ENCODE measurements at places on chromosomes 4 and X.

GRCh38 chrX:41352329-41352838 is 18.4 kb downstream of the DDX3X start:
- H3K4me1 ChIP-seq = peaks cover 2% of the 10 kb centered on the region
- no peak overlapping the region for H3K4me3 ChIP-seq
- H3K27ac ChIP-seq = no peak overlapping the region
- H3K36me3 ChIP-seq = no peaks in the 10 kb centered on the region

- peaks cover 4% of the 10 kb centered on the region for H3K36me3 ChIP-seq
- peak within 1 kb of the TSS; percentile 81 for H3K4me3 ChIP-seq
- H3K4me1 ChIP-seq = peaks cover 3% of the 10 kb centered on the region
- H3K27ac ChIP-seq = peak within 1 kb of the TSS; percentile 6
- H3K27me3 ChIP-seq = peaks cover 3% of the 10 kb centered on the region
These were observed at the start of gene TRPC3 for GRCh38 chr4:121951521-121952110. Gene TRPC3 (minus strand): TSS chr4:121952060. CDS start chr4:121951680, 380 bp downstream.

DNA sequence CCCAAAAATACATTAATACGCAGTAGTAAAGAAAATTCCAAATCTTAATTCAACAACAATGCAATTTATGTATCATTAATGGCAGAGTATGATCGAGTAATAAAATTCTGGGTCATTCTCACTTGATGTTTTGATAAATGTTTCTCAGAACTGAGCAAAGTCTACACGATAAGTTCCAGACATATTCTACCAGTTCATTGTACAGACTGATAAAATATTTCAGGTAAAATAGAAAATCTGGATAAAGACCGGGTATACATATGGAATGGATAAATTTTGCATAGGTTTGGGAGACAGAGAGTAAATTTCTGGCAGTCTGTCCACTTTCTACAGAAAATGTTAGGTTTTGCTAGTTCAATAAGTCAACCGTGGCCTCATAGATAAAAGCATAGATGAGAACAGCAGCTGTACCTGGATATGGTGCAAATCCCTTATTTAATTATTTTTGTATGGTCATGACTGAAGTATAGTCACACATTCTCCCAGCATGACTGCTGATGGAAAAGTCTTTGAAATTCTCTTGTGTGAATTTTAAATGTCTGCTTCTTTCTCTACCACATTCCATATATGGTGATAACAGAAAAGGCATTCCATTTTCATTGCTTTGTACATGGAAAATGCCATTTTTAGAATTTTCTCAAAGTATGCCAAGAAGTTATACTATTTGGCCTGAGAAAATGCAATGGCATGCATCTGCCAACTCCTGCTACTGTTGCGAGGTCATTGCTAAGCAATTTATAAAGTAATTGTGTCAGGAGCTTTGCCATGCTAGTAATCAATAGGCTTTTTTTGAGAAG is 301.9 kb upstream of the ARSJ start:
- DNase-seq = no peak
- H3K4me3 ChIP-seq = no peak overlapping the region
- H3K36me3 ChIP-seq = no peaks in the 10 kb centered on the region
- no peak overlapping the region for H3K27ac ChIP-seq
- H3K27me3 ChIP-seq = peaks cover 1% of the 10 kb centered on the region

GRCh38 chr4:28966982-28967381 is 1753.2 kb upstream of the PCDH7 start:
- H3K27ac ChIP-seq = no peak overlapping the region
- H3K4me1 ChIP-seq = no peaks in the 10 kb centered on the region
- no peak for DNase-seq
- no peak overlapping the region for H3K4me3 ChIP-seq
- H3K36me3 ChIP-seq = no peaks in the 10 kb centered on the region

GRCh38 chrX:11450354-11450753 is 157.1 kb downstream of the AMELX start:
- DNase-seq = no peak
- no peaks in the 10 kb centered on the region for H3K36me3 ChIP-seq
- no peak overlapping the region for H3K4me3 ChIP-seq
- H3K27ac ChIP-seq = no peak overlapping the region
- no peaks in the 10 kb centered on the region for H3K4me1 ChIP-seq
- no peaks in the 10 kb centered on the region for H3K27me3 ChIP-seq

- no peaks in the 10 kb centered on the region for H3K4me1 ChIP-seq
- H3K27ac ChIP-seq = no peak overlapping the region
- H3K4me3 ChIP-seq = no peak overlapping the region
- no peaks in the 10 kb centered on the region for H3K27me3 ChIP-seq
- peaks cover 11% of the 10 kb centered on the region for H3K36me3 ChIP-seq
These were observed 75.5 kb downstream of the NYX start for GRCh38 chrX:41522671-41523070.

GRCh38 chr4:37994569-37994968 is 34.4 kb downstream of the PTTG2 start:
- DNase-seq = no peak
- H3K36me3 ChIP-seq = no peaks in the 10 kb centered on the region
- H3K4me1 ChIP-seq = peaks cover 6% of the 10 kb centered on the region
- H3K4me3 ChIP-seq = no peak overlapping the region

DNA sequence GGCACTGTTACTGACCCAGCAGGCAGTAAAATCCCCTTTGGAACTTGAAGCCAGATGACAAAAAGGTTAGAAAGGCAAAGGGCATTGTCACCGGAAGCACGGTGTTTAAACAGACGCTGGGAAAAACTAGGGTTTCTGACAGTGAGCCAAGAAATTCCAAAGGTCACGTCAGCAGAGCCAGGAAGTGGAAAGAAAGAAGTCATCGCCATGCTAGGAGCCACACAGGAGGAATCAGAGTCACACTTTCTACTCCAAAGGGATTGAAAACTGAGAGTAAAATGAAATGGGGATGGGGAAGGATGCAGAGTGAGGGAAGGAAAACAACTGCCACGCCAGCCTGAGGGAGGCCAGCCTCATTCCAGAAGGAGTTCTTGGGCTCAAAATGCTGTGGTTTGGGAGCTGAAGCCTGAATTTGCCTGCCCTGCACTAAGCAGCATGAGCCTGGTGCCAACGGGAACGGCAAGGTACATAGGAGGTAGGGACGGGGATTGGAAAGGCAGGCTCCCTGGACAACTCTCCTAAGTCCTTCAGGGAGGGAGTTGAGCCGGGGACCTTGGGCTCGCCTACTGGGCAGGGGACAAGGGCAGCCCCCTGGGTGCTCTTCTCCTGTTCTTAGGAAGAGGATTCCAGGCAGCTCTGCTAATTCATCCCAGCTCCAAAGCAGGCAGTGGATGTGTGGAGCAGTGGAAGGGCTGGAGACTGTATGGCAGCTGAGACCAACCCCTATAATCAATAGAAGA is 66.8 kb downstream of the SOWAHB start:
- H3K4me3 ChIP-seq = peak overlapping the region; percentile 49
- peaks cover 1% of the 10 kb centered on the region for H3K27me3 ChIP-seq
- peaks cover 4% of the 10 kb centered on the region for H3K36me3 ChIP-seq
- peak; percentile 7 for DNase-seq
- peak overlapping the region; percentile 92 for H3K27ac ChIP-seq

- DNase-seq = no peak
- H3K27me3 ChIP-seq = peaks cover 1% of the 10 kb centered on the region
- peaks cover under 1% of the 10 kb centered on the region for H3K36me3 ChIP-seq
- peaks cover 41% of the 10 kb centered on the region for H3K4me1 ChIP-seq
- H3K4me3 ChIP-seq = peak overlapping the region; percentile 14
- H3K27ac ChIP-seq = peak overlapping the region; percentile 62
These were observed 4.6 kb downstream of the RAB33B start for GRCh38 chr4:139458543-139458942.

- no peak overlapping the region for H3K27ac ChIP-seq
- no peaks in the 10 kb centered on the region for H3K27me3 ChIP-seq
- H3K4me3 ChIP-seq = no peak overlapping the region
- H3K36me3 ChIP-seq = no peaks in the 10 kb centered on the region
- H3K4me1 ChIP-seq = no peaks in the 10 kb centered on the region
These were observed 65.0 kb upstream of the MAGEB2 start for GRCh38 chrX:30150196-30150895.

GRCh38 chr4:7244751-7245320 is 52.5 kb downstream of the SORCS2 start:
- H3K27me3 ChIP-seq = peaks cover 4% of the 10 kb centered on the region
- no peak for DNase-seq

- no peak within 1 kb of the TSS for H3K4me3 ChIP-seq
- H3K27me3 ChIP-seq = no peaks in the 10 kb centered on the region
- no peak within 1 kb of the TSS for H3K27ac ChIP-seq
- H3K4me1 ChIP-seq = peaks cover 3% of the 10 kb centered on the region
- no peaks in the 10 kb centered on the region for H3K36me3 ChIP-seq
These were observed at the start of gene CFI for GRCh38 chr4:109801895-109802319. Gene CFI (minus strand): TSS chr4:109801999. CDS start chr4:109801971, 28 bp downstream.

DNA sequence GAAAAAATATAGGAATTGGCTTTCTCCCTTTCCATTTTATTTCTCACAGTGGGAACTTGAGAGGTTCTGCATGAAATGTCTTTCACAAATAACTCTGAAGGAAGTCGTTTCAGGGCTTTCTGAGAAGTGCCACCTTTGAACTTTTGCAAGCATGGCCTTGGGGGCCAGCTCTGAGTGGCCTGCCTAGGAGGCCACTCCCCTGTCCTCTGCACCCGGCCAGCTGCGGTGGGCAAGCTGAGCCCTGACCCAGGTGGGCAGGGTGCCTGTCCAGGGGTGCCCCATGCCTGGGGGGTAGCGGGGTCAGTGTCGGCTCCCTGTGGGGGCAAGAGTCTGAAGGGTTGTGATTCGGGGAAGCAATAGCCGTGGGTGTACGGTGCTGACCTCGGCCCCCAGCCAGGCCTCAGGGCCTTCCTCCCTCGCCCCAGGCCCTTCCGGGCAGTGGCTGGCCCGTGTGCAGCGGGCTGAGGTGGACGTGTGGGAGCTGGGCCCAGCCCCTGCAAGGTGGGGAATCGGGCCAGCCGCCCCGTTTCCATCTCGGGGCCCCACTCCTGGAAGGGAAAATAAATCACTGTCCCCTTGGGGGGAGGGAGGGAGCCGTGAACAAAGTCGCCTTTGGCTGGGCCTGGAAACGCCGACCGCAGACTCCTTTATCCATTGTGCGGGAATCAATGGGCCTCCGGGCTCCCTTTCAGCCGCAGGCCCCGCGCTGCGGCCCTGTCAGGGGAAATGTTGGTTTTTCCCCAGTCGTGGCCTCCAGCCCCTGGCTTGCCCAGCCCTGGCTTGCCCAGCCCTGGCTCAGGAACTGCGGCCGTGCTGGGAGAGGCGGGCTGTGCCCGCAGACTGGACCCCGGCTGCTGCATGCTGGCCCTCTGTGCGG is 3.1 kb downstream of the FGFRL1 start:
- no peak for DNase-seq
- H3K4me1 ChIP-seq = no peaks in the 10 kb centered on the region
- peak overlapping the region; percentile 82 for H3K27ac ChIP-seq
- no peaks in the 10 kb centered on the region for H3K36me3 ChIP-seq
- peaks cover 7% of the 10 kb centered on the region for H3K27me3 ChIP-seq

DNA sequence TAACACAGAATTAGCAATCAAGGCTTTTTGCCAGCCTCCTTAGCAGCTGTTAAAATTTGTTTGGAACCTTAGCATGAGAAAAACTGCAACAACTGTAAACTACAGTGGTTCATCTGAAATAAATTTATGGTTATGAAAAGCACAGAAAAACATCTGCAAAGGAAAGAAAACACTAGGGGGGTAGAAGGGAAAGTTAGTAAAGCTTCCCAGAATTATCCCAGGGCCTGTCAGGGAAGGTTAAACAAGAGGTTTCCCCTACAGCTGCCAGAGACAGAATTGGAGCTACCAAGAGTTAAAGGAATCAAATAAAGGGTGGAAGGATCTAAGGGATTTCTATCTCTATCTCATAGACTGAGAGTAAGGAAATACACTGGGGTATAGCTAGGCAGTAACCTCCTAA is 234.7 kb upstream of the DIAPH2 start:
- no peaks in the 10 kb centered on the region for H3K27me3 ChIP-seq
- H3K36me3 ChIP-seq = no peaks in the 10 kb centered on the region
- H3K4me1 ChIP-seq = peaks cover 3% of the 10 kb centered on the region
- no peak for DNase-seq

DNA sequence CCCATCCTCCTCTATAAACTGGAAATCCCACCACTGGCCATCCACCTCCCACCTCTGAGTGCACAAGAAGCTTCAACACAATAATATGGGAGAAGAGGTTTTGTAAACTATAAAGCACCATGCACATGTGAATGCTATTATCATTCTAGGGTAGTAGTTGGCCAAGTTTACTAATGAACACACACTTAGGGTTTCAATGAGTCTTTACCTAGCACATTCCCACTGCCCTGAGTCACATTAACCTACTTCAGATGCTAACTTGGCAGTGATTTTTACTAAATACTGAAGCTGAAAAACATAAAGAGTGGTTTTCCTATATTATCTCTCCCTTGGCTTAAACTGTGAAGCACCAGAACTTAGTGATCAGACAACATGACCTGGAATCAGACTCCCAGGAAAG is 93.9 kb downstream of the SH3KBP1 start:
- H3K4me3 ChIP-seq = no peak overlapping the region
- H3K36me3 ChIP-seq = no peaks in the 10 kb centered on the region
- no peak overlapping the region for H3K27ac ChIP-seq
- peaks cover 22% of the 10 kb centered on the region for H3K4me1 ChIP-seq
- peaks cover 5% of the 10 kb centered on the region for H3K27me3 ChIP-seq
- DNase-seq = no peak

DNA sequence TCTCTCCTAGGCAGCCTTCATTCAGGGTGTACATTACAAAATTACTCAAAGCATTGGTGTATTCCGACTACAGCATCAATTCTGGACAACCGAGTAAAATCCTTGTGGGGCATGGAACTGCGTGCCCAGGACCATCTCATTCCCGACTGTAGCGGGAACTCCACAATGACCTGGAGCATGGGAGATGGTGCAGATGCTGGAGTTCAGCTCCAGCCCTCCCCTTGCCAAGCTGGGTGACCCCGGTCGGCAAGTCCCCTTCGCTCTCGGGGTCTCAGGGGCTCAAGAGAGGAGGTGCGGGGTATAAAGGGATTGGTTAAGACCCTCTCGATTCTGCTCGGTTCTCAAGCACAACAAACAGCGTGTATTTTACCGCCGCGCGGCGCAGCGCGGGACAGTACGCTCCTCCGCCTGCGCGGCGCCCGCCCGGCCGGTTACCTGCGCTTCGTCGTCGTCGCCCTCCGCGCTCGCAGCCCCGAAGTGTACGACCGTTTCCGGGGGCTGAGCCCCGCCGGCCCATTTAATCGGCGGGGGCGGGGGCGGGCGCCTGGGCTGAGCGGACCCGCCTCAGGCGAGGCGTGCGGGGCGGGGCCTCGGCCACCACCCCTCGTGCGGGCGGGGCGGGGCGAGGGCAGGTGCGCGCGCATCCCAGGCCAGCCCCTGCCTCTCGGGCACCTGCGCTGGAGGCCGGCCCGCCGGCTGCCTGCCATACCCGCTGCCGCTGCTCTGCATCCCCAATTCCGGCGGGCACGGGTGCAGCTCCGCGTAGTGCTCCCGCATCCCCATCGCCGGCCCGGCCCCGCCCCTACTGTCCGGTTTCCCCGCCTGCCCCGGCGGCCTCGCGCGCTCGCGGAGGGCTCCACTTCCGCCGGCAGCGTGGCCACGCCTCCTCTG is at the start of gene G6PD:
G6PD (minus strand) TSS at position 493 of the 891 bp plus-strand sequence. CDS start 691 bp downstream, outside the sequence.
- DNase-seq = peak; percentile 72
- H3K27ac ChIP-seq = peak within 1 kb of the TSS; percentile 96
- H3K36me3 ChIP-seq = peaks cover 7% of the 10 kb centered on the region

- H3K4me1 ChIP-seq = peaks cover 8% of the 10 kb centered on the region
- no peak for DNase-seq
- H3K36me3 ChIP-seq = no peaks in the 10 kb centered on the region
- no peaks in the 10 kb centered on the region for H3K27me3 ChIP-seq
- no peak overlapping the region for H3K4me3 ChIP-seq
These were observed 108.4 kb upstream of the ATXN3L start for GRCh38 chrX:13428053-13428786.

Measured in endothelial cell (in vitro differentiated cells).